ENCODE measurements at places on chromosomes 11 and 22.

DNA sequence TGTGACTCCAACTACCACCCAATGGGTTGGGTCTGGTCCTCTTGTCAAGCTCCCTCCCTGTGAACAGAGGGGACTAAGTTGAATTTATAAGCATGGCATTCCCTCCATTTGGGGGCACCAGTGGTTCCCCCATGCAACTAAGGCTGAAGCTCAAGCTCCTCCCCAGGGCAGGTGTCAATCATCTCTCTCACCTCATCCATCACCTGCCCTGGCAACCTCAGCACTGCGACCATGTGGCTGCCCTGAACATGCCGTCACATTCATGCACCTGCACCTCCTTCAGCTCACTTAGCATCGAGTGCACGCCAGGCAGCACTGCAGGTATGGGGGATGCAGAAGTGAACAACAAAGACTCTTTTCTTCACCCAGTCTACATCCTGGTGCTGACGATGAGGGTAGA is 799.3 kb downstream of the TBC1D22A start:
- no peak for DNase-seq

- no peak for DNase-seq
Measured at GRCh38 chr11:90223248-90223585, 368 bp upstream of the CHORDC1 start.

DNA sequence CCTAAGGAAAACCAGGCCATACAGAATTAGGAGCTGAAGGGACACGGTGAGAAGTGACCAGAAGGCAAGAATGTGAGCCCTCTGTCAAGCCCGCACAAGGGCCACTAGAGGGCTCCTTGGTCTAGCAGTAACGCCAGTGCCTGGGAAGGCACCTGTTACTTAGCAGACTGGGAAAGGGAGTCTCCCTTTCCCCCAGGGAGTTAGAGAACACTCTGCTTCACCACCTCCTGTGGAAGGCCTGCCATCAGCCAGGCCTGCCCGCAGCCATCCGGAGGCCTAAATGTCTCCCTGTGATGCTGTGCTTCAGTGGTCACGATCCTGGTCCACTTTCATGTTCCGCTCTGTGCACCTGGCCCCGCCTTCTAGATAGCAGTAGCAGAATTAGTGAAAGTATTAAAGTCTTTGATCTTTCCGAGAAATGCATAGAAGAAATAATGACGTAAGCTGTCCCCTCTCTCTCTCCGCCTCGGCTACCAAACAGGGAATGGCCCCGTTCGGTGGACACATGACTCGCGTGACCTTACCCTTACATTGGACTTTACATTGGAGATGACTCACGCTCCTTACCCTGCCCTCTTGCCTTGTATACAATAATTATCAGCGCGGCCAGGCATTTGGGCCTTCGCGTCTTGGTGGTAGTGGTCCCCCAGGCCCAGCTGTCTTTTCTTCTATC is 10.7 kb upstream of the GSTP1 start:
- peak; percentile 50 for DNase-seq

DNA sequence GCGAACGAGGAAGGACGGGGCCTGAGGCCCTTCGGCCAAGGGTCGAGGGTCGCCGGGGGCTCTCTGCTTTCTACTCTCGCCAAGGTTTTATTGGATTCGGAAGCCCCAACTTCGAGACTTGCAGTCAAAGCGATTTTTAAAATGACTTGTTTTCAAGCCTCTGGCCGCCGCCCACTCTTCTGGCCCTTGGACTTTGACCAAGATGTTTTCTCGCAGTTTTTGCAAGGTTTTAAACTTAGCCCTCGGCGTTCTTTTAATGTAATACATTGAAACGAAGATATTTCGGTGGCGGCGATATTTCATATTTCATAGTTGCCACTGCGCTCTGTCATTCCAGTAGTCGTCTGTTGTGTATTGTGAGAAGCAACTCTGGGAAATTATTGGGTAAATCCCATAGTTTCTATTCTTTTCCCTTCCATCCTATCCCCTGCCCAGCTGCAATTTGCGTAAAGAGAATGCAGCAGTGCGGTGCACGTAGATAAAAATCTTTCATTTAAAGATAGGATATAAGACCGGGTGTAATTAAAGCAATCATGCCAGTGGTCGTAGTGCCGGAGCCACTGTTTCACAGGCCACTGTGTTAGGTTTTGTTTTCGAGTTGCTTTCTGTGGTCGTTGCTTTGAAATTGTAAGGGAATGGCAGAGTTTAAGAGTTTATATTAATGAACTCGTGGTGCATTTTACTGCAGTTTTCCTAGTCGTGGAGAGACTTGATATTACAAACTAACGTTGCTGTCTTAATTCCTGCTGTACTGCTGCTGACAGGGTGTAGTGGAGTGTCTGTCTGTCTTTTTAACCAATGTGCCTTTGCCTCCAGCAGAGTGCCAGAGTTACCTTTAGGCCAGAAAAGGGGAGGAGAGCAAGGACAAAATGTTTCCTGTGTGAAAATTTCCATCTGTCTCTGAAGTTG is 702 bp downstream of the BIRC2 start:
- peak; percentile 62 for DNase-seq

DNA sequence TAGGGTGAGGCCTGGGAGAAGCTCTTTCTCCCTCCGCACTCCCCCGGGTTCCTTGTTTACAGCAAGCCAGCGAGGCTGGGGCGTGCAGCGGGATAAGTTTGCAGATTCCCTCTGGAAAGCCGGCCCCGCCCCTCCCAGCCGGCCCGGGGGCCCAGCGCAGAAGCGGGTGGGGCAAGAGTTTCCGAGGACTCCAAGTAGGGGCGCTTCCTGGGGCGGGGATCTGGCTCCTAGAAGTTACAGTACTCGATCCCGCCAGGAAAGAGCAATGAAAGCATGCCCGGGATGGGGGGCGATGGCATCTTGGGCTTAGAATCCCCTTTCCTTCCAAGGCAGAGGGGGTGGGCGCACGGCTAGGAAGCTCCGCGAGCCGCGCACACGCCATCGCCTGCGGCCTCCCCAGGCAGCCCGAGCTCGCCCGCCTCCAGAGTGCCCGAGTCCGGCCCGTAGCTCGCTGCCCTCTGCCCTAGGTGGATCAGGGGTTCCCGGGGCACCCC is 385 bp downstream of the TST start:
- DNase-seq: peak; percentile 80

GRCh38 chr11:69007975-69008381 is 5.1 kb downstream of the MRGPRF start:
- DNase-seq: no peak

- no peak for DNase-seq
Measured at GRCh38 chr11:24514219-24514594, 17.4 kb downstream of the LUZP2 start.

DNA sequence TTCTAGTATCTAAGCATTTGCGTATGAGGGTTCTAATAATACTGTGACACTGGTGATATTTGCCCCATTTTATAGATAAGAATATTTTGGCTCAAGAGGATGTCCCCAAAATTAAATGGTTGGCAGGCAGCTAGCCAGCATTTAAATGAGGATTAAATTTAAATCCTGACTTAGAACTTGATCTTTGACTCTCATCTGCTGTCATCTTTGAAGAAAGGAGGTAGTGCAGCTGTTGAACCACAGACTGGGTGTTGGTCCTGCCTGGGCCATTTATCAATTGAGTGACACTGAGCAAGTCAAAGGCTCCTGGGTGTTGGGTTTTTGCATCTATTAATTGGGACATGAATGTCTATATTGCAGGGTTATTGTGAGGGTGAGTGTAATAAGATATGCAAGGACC is 112.3 kb downstream of the INSC start:
- no peak for DNase-seq

DNA sequence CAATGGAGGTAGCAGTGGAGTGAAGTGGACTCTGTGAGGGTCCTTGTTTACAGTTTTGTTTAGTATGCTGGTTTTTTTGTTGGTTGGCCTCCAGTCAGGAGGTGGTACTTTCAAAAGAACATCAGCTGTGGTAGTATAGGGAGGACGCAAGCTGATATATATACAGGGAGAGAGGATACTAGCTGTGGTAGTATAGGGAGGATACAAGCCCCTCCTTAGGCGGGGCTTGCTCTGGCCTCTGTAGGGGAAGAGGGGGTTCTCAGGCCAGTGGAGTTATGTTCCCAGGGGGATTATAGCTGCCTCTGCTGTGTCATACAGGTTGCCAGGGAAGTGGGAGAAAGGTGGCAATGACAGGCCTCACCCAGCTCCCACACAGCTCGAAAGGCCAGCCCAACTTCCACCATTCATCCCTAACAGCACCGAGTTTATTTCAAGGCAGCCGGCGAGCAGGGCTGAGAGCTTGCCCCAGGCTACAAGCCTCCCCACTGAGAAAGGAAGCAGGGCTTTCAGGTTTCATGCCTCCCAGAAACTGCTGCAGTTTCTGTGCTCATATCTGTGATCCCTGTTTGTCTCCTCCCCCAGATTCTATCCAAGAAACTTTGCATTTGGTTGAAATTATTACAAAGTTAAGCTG is 10.4 kb downstream of the OR52E6 start:
- DNase-seq: no peak

DNA sequence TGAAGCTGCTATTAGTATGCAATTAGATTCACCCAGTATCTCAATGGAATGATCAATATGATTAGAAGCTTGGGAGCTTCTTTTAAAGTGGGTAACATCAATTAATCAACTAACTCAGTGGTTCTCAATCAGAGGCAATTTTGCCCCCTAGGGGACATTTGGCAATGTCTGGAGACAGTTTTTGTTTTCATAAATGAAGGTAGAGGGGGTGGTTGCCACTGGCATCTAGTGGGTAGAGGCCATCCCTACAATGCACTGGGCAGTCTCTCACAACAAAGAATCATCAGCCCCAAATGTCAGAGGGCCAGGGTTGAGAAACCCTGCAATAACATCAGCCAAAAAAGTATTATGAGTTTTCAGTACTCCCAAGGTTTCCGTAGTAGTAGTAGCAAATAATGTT is 5.9 kb upstream of the AMOTL1 start:
- DNase-seq: no peak

GRCh38 chr22:28955817-28956216 is 72.4 kb downstream of the ZNRF3 start:
- no peak for DNase-seq

- DNase-seq: no peak
Measured at GRCh38 chr11:69595805-69596665, 44.9 kb upstream of the CCND1 start.

GRCh38 chr11:57937431-57937830 is 86.2 kb upstream of the OR9Q1 start:
- DNase-seq: no peak

GRCh38 chr11:78295991-78296930 is 107.5 kb downstream of the USP35 start:
- peak; percentile 43 for DNase-seq

DNA sequence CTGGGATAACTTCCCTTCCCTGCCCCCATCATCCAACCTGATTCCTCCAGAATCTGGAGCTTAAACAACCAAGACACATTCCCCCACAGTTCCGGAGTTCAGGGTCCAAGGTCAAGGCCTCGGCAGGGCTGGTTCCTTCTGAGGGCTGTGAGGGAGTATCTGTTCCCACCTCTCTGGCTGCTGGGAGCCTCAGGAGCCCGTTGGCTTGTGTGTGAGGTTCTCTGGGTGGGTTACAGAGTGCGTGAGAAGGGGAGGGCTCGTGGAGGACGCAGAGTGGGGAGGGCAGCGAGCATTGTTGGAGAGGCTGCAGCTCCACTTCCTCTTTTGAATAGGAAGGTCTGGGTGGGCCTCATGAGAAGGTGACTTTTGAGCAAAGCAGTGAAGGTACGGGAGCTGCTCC is 8.5 kb downstream of the SERHL2 start:
- no peak for DNase-seq

GRCh38 chr11:3615998-3616397 is 25.8 kb downstream of the ART5 start:
- no peak for DNase-seq

GRCh38 chr11:97361812-97362378 is 972.1 kb downstream of the JRKL start:
- no peak for DNase-seq

- no peak for DNase-seq
Measured at GRCh38 chr11:45713573-45713972, 48.2 kb upstream of the CHST1 start.

DNA sequence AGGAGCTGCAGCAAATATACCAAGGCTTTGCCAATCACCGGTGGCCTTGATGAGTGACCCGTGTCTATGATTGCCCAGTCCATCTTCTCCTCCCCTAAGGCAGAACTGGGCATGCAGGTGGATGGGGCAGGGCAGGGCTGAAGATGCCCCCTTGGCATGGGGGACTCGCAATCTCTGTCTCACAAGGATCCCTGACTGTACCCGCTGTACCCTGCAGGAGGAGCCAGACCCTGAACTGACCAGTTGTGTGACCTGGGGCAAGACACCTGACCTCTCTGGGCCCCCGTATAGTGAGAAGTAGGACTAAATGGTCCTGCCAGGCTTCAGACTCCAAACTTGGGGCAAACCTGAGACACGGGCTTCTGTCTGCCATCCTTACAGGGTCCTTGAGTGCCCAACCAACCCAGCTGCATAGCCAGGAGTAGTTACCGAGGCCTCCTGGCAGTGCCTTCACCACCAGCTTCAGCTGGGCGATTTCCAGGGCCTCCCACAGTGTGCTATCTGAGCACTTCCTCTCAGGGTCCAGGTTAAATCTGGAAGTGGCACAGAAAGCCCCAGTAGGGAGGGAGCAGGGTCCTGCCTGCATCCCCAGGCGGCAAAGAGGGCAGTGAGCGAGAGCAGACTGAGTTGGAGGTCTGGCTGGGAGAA is 6.4 kb upstream of the KCNJ11 start:
- DNase-seq: no peak

DNA sequence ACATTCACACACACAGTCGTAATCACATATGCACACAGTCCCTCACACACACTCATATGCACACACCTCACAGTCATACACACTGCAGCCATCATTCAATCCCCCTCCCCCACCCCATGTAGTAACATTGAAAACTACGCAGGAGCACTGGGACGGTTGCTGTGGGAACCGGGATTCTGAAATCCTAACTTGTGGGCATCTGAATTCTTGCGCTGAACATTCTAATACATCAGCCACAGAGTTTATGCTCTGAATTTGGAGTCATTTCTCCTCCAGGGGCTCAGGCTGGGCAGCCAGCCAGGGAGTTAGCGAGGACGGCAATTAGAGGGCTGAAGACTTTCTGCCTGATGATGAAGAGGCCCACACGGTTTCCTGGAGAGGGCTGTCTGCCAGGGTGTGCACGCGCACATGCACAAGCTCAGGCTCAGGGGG is 32.7 kb downstream of the CD6 start:
- no peak for DNase-seq

- DNase-seq: peak; percentile 91
Measured at GRCh38 chr22:29387921-29388758, at the start of gene AP1B1. Gene AP1B1, minus strand, starts transcription at chr22:29388570. Its CDS starts 21,327 bp downstream, at chr22:29367243.

- no peak for DNase-seq
Measured at GRCh38 chr22:27654546-27655445, 146.8 kb downstream of the MN1 start.

All from retina (tissue), 1 donor.